ENCODE measurements at places on chromosomes 1 and 21.
A peak's percentile ranks its signal among the peaks of the same experiment; 100 is the strongest.

GRCh38 chr21:18493422-18493821 lies 89.8 kb upstream of the TMPRSS15 start:
- no peak for DNase-seq

DNA sequence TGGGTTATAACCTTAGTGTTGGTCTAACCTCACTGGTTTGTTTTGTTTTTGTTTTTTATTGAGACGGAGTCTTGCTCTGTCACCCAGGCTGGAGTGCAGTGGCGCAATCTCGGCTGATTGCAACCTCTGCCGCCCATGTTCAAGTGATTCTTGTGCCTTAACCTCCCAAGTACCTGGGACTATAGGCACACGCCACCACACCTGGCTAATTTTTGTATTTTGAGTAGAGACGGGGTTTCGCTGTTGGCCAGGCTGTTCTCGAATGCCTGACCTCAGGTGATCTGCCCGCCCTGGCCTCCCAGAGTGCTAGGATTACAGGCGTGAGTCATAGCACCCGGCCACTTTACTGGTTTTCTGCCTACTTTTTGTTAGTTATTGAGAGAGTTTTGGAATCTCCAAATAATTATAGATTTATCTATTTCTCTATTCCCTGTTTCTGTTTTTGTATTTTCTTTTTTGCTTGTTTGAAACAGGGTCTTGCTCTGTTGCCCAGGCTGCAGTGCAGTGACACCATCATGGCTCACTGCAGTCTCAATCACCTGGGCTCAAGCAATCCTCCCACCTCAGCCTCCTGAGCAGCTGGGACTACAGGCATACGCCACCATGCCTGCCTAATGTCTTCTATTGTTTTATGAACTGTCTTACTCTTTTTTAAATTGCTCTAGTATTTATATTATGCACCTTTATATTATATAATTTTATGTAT lies 21.4 kb downstream of the SMG7 start:
- DNase-seq, result no peak

DNA sequence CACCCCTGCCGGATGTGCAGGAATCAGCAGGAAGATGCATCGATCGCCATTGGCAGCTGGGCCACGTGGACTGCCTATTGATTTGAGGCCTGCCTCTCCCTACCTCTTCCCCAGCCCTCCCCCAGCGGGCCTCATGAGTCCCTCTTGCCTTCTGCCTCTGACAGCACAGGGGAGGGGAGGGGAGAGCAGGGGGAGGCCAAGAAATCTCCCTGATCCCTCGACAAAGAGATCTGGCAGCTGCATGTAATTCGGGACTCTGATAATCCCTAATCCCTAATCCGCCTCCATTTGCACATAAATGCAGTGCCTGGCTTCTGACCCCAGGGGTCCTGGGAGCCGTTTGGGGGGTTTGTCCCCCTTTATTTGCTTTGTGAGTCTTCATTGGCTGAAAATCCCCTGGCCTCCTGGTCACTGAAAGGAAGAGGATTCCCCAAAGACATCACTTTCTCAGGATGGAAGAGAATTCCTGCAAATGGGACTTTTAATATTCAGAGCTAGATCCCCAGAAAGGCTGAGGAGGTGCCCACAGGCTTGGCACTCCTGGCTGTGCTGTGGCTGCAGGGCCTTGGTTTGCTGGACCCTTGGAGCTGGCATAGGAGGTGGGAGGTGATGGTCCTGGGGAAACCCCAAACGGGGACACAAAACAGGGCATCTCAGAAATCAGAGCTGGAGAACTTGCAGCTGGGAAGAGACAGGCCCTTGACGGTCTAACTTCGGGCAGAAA lies 239.4 kb upstream of the POU3F1 start:
- no peak for DNase-seq

DNA sequence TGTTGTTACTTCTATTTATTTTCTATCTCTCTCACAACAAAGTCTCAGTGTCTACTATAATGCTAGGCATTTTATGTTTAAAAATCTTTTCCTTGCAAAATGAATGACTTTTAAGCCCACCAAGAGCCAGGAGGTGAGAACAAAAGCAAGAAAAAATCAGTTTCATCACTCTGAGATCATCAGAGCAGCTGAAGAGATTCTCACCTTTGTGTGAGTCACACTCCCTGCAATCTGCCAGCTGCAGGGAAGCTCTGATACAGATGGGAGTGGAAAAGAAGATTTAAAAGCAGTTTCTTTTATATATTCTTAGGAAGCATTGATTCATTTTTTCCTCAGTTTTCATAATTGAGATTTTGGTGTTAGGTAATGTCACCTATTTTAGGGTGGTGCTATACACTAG lies 107.6 kb downstream of the LHX9 start:
- DNase-seq, result no peak

- DNase-seq, result no peak
Observed at GRCh38 chr1:37175666-37176215, 141.4 kb upstream of the GRIK3 start.

- DNase-seq, result no peak
Observed at GRCh38 chr1:228262475-228262874, 54.6 kb downstream of the OBSCN start.

DNA sequence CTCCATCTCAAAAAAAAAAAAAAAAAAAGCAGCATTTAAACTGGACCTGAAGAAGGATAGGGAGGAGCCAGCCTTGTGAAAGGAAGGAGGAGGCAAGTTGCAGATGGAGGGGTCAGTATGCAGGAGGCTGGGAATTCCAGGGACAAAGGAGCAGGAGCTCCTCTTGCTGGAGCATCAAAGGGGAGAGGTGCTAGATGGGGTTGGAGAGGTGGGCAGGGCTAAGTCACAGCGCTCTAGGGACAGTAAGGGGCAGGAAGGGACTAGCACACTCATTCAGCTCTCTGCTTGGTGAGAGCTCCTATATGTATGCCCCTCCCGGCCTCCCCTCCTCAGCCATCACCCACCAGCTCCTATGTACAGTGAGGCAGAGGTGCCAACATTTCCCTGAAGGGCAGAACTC lies 26.8 kb downstream of the MAP7D1 start:
- DNase-seq, result no peak

- DNase-seq, result no peak
Observed at GRCh38 chr1:54857746-54858561, 29.0 kb downstream of the DHCR24 start.

DNA sequence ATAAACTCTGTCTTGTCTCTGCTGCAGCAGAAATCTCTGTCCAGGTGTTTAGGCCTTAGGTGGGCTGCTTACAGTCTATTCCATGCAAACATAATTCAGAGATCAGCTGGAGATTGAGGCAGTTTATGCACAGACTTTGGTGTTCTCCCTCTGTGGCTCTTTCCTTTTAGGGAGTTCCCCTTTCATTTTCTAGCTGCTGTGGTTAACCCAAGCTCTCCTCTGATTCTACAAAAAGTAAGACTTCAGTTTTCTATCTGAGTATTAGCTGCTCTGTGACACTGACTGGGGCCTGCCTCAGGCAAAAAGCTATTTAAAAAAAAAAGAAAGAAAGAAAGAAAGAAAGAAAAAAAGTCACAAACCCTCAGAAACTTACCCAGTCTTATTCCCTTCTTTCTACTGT lies 211.1 kb downstream of the CAMTA1 start:
- DNase-seq, result no peak

DNA sequence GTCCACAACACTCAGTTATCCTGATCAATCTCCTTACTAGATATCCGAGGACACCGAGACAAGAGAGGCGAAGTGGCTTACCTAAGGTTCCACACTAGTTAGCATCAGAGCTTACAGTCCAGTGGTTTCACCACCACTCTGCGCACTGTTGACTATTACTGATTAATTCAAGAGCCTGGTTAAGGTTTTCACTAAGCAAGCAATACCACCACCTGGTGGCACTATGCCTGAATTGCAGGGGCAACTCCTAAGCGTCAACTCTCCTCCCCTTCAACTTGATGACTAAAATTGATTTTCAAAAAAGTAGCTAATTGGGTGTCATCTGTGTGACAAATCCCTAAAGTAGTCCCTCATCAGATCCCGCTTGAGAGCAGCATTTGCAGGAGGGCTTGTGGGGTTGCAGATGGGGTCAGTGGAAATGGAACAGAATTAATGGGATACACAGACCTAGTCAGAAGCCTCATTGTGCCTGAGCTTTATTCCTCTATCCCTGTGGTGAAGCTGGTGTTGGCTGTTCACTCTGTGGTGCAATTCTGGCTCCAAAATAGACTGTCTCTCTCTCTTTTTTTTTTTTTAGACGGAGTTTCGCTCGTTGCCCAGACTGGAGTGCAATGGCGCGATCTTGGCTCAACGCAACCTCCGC lies 9.1 kb downstream of the TTC22 start:
- no peak for DNase-seq

GRCh38 chr1:19033515-19033839 lies 77.0 kb upstream of the IFFO2 start:
- DNase-seq, result no peak

DNA sequence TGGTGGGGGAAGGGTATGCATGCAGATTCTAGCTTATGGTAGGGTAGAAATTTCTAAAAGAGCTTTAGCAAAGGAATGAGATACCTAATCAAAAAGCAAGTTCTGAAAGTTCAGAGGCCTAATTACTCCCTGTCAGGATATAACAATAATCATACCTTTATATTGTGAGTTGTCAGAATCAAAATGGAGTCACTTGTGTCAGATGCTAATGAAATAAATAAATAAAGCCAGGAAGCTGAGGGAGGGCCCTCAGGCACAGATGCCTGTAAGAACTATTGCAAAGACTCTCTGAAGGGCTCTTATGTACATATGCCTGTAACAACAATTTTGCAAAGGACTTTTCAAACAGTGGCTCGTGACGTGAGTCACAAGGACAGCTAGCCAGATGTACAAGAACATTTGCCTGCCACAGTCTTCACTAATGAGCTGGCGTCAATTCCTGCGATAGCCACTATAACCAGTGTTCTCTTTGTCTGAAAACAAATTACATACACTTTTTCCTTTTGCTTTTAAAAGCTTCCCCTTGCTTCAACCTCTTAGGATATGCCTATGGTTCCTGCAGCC lies 27.4 kb upstream of the DNASE2B start:
- DNase-seq, result no peak

- no peak for DNase-seq
Observed at GRCh38 chr1:178599087-178599486, 86.2 kb downstream of the TEX35 start.

DNA sequence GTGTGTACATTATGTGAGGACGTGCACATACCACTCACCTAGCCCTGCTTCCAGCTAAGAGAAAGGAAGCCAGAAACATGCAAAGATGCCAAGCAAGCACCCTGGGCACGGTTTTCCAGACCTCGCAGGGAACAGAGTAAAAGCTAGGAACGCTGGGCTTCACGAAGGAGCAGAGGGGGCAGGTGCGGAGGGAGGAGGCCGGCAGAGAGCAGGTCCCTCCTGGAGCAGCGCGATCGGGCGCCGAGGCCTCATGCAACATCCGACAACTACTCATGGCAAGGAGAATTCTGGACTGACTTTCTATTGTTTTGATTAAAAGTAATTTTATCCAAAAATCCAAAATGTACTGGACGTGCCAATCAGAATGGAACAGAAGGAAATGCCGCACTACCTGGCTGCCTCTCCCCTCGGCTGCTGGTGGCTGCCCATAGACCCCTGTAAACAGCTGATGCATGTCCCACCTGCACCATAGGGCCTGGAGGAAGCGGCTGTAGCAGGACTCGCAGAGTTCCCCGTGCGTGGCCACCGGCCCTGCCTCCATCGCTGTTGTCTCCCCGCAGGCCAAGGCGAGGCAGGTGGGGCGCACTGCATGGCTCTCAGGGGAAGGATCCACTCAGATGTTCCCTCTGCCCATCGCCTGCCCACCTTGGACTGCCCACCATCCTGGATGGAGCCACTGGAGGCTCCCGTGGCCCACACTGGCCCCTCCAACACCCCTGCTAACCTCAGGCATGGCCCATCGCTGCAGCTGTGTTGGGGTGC lies 93.5 kb downstream of the WDR4 start:
- DNase-seq, result no peak

GRCh38 chr1:89552471-89553081 lies 27.9 kb downstream of the LRRC8B start:
- no peak for DNase-seq

GRCh38 chr1:8537991-8538390 lies 220.1 kb downstream of the SLC45A1 start:
- no peak for DNase-seq

- DNase-seq, result peak; percentile 38
Observed at GRCh38 chr1:12173631-12174121, 6.9 kb downstream of the TNFRSF1B start.

GRCh38 chr1:237507005-237507404 lies 383.7 kb downstream of the ZP4 start:
- DNase-seq, result no peak

DNA sequence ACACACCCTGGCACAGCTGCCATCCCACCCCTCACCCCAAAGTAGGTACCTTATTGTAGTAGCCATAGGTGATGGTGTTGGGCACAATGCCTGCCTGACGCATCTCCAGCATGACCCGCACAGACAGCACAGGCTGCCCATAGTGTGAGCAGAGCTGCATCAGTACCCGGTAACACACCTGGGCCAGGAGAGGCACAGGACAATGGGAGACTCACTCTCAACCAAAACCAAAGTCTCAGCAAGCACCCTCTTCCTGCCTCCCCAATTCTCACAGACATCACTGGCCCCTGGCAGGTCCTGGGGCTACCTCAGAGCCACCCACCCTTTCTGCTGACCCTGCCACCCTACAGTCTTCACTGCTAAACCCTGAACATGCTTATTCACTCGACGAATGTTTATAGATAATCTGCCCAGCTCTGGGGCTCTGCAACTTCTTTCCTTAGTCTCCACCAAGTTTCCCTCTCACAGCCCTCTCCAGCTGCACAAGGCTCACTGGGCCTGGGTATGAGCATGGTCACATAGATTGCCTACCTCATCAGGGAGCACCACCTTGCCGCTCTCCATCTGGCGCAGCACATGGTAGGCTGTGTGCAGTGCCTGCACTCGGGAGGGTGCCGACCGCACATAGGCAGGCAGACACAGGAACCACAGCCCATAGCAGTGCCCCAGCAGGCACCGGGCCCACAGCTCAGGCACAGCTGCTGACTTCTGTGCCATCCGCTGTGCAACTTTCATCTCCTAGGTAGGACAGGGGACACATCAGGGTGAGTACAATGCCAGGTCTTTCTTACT lies 10.3 kb downstream of the DENND4B start:
- no peak for DNase-seq

DNA sequence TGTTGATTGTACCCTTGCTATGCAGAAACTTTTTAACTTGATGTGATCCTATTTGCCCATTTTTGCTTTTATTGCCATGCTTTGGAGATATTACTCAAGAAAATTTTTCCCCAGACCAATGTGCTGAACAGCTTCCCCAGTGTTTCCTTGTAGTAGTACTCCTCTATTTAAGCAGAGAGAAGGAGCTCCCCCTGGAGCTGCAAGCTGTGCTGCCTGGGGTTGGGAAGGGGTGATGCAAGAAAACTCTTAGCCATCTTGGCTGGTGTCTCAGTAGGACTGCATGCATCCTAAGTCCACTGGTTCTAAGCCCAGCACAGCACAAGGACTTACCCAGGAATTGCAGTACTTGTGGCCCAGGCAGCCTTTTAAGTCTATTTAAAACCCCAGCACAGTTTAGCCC lies 121.6 kb downstream of the NTMT2 start:
- no peak for DNase-seq

DNA sequence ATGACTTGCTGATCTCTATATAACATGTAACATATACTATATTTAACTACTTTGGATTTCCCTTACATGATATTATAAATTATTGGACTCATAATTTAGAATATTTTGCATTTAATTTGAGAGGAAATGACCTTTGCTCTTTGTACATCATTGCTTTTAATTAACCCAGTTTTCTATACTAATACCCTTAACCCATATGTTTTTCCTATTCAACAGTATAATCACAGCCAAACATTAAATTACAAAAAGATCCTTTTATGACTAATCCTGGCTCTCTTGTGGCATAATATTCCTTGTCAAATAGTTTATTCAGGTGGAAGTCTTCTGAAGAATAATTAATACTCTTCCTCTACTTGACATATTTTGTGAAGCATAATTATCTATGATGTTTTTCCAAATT lies 56.0 kb upstream of the GPR52 start:
- no peak for DNase-seq

GRCh38 chr1:77459881-77460280 lies 178.1 kb downstream of the AK5 start:
- no peak for DNase-seq

All from substantia nigra (tissue), 51 donors.